ENCODE measurements at places on chromosomes 5 and 9. TPM values are rescaled to one million over a fixed set of nuclear protein-coding genes. Genes with fewer than 3 reads are reported as not detected.

CD14 gene
- total RNA-seq: 26.0 TPM

HARS1 gene
- total RNA-seq: 33.3 TPM

- no peaks in the 10 kb centered on the region for H3K27me3 ChIP-seq
- no peaks in the 10 kb centered on the region for H3K36me3 ChIP-seq
- H3K4me3 ChIP-seq: no peak overlapping the region
- H3K4me1 ChIP-seq: no peaks in the 10 kb centered on the region
Measured at GRCh38 chr5:176890455-176891330, 8.5 kb downstream of the HK3 start.

PKD2L2 gene
- not detected for total RNA-seq

C5orf58 gene
- not detected for total RNA-seq
